ENCODE measurements at places on chromosomes 12 and 14. TPM values are rescaled to one million over a fixed set of nuclear protein-coding genes. Genes with fewer than 3 reads are reported as not detected.

Gene EMP1
- 35.0 TPM for total RNA-seq

GRCh38 chr14:70156592-70156991 lies 32.2 kb downstream of the SLC8A3 start:
- DNase-seq: no peak
- no peak overlapping the region for H3K4me3 ChIP-seq
- H3K27ac ChIP-seq: no peak overlapping the region
- no peaks in the 10 kb centered on the region for H3K4me1 ChIP-seq

GRCh38 chr14:34049790-34050189 lies 98.9 kb upstream of the EGLN3 start:
- H3K36me3 ChIP-seq: peaks cover 51% of the 10 kb centered on the region

Gene LUM
- total RNA-seq: not detected

DNA sequence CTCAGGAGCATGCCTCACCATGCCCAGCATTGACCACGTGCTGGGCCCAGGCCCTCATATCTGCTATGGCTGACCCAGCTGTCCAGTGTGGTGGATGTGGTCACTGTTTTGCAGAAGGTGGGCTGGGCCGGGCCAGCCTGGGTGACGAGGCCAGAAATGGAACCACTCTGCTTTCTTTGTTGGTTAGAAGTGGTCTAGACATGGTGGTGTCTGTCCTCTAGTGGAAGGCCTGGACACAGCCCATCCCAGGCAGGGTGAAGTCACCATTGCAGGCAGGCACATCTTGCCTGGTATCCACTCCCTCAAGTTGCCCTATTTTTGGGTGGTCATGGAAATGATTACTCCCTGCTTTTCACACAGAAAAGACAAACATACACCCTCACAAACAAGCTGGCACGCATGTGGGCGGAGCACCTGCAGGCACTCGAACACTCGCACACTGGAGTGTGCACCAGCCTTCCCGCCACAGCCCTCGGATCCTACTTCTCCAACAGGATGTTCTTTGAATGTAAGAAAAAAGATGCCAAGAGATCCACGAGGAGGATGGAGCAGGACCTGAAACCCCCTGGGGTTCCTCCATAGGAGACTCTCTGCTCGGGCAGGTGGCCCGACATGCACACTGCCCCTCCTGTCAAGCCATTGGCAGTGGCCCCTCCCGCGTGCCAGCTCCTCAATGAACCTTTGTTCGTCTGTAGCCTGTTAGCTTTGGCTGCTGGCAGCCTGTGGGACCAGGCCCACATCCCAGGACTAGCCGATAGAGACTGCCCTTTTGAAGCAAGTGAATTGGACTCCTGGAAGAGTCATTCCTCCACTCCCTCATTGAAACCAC lies 38.4 kb downstream of the MLXIP start:
- H3K4me1 ChIP-seq: peaks cover 13% of the 10 kb centered on the region
- no peak for DNase-seq
- H3K36me3 ChIP-seq: peaks cover 4% of the 10 kb centered on the region
- H3K27me3 ChIP-seq: no peaks in the 10 kb centered on the region
- H3K27ac ChIP-seq: no peak overlapping the region

Gene LMO3
- not detected for total RNA-seq

Gene FAM177A1
- total RNA-seq: 37.1 TPM

DNA sequence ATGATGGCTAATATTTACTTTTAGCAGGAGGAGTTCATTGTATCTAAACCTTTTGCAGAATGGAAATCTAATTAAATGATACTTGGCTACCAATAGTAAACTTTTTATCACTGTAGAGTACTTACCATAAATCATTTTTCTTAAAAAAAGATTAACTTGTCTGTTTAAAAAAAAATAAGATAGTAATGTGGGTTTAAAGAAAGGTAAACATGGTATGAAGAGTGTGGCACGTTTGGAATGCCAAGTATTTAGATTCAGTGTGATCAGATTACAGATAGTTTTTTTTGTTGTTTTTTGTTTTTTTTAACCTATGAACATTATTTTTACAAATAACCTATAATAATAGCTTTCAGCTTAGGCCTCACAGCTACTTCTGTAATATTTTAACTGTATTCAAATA lies 25.8 kb downstream of the KTN1 start:
- no peak for DNase-seq
- peaks cover 1% of the 10 kb centered on the region for H3K4me1 ChIP-seq
- H3K27me3 ChIP-seq: no peaks in the 10 kb centered on the region
- H3K4me3 ChIP-seq: no peak overlapping the region
- no peak overlapping the region for H3K27ac ChIP-seq
- peaks cover 3% of the 10 kb centered on the region for H3K36me3 ChIP-seq

GRCh38 chr14:22890416-22890815 lies 7.4 kb downstream of the REM2 start:
- H3K27me3 ChIP-seq: peaks cover 6% of the 10 kb centered on the region
- DNase-seq: no peak
- peaks cover 2% of the 10 kb centered on the region for H3K36me3 ChIP-seq
- no peak overlapping the region for H3K27ac ChIP-seq

DNA sequence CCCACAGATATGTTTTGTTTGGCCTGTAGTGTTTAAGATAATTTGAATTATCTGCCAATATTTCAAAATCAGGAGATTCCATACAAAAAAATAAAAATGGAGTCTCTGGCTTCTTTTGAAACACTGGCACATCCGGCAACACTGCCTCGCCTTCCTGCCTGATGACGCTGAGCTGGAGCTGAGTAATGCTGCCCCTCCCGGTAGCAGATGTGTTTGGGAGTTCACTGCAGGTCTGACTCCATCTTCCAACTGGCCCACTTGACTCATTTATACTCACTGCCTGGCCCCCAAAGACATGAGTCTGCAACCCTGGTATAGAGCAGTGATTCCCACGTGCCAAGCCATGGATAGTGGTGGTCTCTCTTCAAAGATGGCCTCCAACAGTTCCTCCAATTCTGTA lies 7.4 kb downstream of the CIT start:
- H3K36me3 ChIP-seq: peaks cover 60% of the 10 kb centered on the region
- H3K4me1 ChIP-seq: peaks cover 5% of the 10 kb centered on the region
- H3K27me3 ChIP-seq: no peaks in the 10 kb centered on the region
- H3K4me3 ChIP-seq: no peak overlapping the region

DNA sequence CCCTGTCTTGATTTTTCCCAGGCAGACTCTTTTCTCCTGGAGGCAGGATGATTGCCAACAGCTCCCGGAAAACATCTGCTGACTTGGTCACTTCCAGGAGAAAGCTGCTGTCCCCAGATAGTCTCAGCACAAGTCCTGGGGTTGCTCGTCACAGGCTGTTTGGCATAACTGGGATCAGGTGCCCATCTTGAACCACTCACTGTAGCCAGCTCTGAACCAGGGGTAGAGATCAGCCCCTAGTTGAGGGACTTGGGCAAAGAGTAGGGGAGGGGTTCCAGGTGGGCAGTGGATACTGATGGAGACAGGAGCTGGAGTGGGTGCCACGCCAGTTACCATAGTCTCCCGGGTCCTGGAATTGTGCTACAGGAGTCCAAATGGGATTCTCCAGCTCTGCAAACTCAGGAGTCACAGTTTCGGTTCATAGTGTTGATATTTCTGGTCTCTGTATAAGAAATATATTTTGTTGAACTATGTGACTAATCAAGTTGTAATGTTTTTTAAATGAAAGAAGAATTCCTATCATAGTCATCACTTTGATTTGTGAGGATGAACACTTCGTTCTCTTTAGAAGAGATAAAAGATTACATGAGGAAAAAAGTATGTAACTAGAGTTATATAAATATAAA lies 1154.5 kb downstream of the AACS start:
- no peaks in the 10 kb centered on the region for H3K27me3 ChIP-seq
- H3K4me3 ChIP-seq: no peak overlapping the region
- no peak overlapping the region for H3K27ac ChIP-seq
- H3K36me3 ChIP-seq: no peaks in the 10 kb centered on the region

Gene MDP1
- 10.1 TPM for total RNA-seq

- peaks cover 31% of the 10 kb centered on the region for H3K4me1 ChIP-seq
- H3K36me3 ChIP-seq: peaks cover 15% of the 10 kb centered on the region
- H3K27me3 ChIP-seq: no peaks in the 10 kb centered on the region
- H3K27ac ChIP-seq: no peak overlapping the region
These were observed 95.6 kb upstream of the DNM1L start for GRCh38 chr12:32583534-32583933.

- H3K27me3 ChIP-seq: no peaks in the 10 kb centered on the region
- H3K36me3 ChIP-seq: no peaks in the 10 kb centered on the region
- no peak overlapping the region for H3K27ac ChIP-seq
- no peak overlapping the region for H3K4me3 ChIP-seq
These were observed 414.6 kb upstream of the PRICKLE1 start for GRCh38 chr12:43004141-43004540.

DNA sequence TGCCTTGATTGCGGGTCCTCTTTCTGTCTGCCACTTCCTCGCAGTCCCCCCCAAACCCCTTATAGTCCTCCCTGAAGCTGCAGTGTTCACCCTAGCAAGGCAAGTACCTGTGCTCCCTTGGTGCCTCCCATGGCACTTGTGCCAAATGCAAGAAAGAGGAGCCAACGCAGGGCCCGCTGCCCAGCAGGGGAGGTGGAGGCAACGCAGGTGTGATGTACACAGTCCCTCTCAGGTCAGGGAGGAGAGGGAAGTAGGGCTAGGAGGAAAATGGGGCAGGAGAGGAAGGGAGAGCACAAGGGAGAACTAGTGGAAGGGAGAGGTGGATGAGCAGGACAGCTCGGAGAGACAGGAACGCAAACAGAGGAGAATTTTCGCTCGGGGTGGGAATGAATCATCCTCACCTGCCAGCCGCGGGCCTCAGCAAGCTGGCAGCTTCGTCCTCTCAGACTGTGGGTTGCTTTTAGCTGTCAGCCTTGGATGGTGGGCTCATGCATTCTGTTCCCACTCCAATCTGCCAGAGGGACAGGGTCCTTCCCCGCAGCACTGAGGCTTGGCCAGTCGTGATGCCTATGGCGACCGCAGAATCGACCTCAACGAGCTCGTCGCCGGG lies 357.0 kb downstream of the CACNA1C start:
- H3K27me3 ChIP-seq: peaks cover 5% of the 10 kb centered on the region
- H3K4me3 ChIP-seq: no peak overlapping the region
- no peaks in the 10 kb centered on the region for H3K4me1 ChIP-seq
- no peak for DNase-seq

DNA sequence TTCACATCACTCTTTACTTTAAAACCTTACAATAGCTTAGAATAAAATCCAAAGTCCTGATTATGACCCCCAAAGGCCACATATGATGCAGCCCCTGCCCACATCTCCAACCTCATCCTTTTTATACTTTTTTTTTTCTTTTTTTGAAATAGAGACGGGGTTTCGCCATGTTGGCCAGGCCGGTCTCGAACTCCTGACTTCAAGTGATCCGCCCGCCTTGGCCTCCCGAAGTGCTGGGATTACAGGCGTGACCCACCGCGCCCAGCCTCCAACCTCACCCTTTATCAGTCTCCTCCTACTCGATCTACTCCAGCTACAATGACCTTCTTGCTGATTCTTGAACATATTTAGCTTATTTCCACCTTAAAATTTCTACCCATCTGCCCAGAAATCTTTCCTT lies 1.2 kb upstream of the MAPKAPK5 start:
- H3K27me3 ChIP-seq: no peaks in the 10 kb centered on the region
- peak overlapping the region; percentile 97 for H3K27ac ChIP-seq
- peaks cover 56% of the 10 kb centered on the region for H3K4me1 ChIP-seq
- peak overlapping the region; percentile 92 for H3K4me3 ChIP-seq
- peaks cover 36% of the 10 kb centered on the region for H3K36me3 ChIP-seq

- H3K27me3 ChIP-seq: no peaks in the 10 kb centered on the region
- H3K4me3 ChIP-seq: no peak overlapping the region
- DNase-seq: no peak
- no peak overlapping the region for H3K27ac ChIP-seq
- no peaks in the 10 kb centered on the region for H3K36me3 ChIP-seq
These were observed 134.6 kb downstream of the SLC25A21 start for GRCh38 chr14:37037636-37038387.

- DNase-seq: no peak
- H3K4me1 ChIP-seq: peaks cover 52% of the 10 kb centered on the region
- H3K4me3 ChIP-seq: no peak overlapping the region
- peaks cover 2% of the 10 kb centered on the region for H3K27me3 ChIP-seq
- peak overlapping the region; percentile 19 for H3K27ac ChIP-seq
These were observed 41.0 kb downstream of the CMKLR1 start for GRCh38 chr12:108297895-108298760.

DNA sequence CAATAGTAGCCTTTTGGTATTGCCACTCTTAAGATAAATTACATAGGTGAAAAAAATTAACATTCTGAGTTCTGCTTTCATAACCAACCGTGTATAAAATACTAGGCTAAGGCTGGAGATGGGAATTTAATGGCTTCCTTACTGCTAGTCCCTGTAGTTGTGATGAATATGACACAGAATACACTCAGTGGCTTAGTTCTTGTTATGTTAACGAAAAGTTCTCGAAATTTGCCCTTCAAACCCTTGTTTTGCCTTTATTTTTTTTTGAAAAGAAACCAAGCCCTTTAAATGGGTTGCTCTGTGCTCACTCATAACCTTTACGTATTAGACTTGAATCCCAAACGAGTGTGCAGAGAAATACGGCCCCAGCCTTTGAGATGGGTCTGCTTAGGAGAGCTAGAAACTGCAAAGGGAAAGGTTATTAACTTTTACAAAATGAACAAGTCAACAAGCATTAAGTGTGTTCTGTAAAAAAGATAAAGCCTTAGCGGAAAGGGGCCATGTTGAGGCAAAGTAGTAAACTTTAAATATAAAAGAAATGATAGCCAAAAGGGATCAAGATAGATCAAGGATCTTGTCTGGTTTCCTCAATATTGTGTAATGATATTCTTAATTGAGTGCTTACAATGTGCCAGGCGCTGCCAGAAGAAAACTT lies 1.7 kb downstream of the NUDT4 start:
- no peaks in the 10 kb centered on the region for H3K27me3 ChIP-seq
- peak overlapping the region; percentile 100 for H3K4me3 ChIP-seq
- H3K36me3 ChIP-seq: peaks cover 15% of the 10 kb centered on the region
- H3K27ac ChIP-seq: peak overlapping the region; percentile 100

Gene RNFT2
- total RNA-seq: 15.1 TPM

DNA sequence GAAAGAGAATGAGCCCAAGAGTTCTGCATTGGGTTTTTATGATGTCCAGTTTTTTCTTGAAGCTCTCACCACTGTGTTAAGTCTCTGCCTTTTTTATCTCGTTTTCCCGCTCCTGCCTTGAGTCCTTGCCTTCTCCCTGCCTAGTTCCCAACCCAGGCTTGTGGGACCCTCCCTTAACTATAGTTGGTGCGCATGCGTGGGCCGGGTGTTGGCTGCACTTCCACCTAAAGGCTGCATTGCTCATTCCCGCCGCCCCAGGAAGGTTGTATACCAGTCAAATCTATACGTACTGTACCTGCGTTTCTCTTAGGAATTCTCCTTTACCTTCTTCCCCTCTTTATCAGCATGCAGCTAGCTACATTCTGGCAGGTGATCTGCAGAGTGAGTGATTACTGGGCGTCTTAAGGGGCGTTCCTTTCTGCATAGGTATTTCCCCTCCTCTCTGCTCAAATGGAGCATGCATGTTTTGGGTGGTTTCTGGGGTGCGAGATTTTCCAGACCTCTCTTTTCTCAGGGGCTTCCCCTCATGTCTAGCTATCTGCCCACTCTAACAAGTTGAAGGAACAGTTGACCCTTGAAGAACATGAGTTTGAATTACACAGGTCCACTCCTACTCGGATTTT lies 6.6 kb upstream of the REP15 start:
- no peaks in the 10 kb centered on the region for H3K27me3 ChIP-seq
- no peak overlapping the region for H3K27ac ChIP-seq
- no peaks in the 10 kb centered on the region for H3K4me1 ChIP-seq
- no peak overlapping the region for H3K4me3 ChIP-seq
- H3K36me3 ChIP-seq: no peaks in the 10 kb centered on the region
- DNase-seq: no peak

GRCh38 chr14:34036319-34036766 lies 85.5 kb upstream of the EGLN3 start:
- peaks cover 24% of the 10 kb centered on the region for H3K27me3 ChIP-seq
- peaks cover 42% of the 10 kb centered on the region for H3K4me1 ChIP-seq
- no peak overlapping the region for H3K27ac ChIP-seq
- peaks cover 25% of the 10 kb centered on the region for H3K36me3 ChIP-seq
- DNase-seq: no peak

Data from activated CD4-positive, alpha-beta T cell treated with anti-CD3 and anti-CD28 coated beads, Interleukin-2, amount 10 ng/mL, durations not matched to agents 7 days and 5 days (primary cell).